ENCODE measurements at places on chromosomes 6 and 20.
A peak's percentile ranks its signal among the peaks of the same experiment; 100 is the strongest.

GRCh38 chr6:30357678-30358540, 13.0 kb downstream of the RPP21 start:
- DNase-seq: peak; percentile 40

DNA sequence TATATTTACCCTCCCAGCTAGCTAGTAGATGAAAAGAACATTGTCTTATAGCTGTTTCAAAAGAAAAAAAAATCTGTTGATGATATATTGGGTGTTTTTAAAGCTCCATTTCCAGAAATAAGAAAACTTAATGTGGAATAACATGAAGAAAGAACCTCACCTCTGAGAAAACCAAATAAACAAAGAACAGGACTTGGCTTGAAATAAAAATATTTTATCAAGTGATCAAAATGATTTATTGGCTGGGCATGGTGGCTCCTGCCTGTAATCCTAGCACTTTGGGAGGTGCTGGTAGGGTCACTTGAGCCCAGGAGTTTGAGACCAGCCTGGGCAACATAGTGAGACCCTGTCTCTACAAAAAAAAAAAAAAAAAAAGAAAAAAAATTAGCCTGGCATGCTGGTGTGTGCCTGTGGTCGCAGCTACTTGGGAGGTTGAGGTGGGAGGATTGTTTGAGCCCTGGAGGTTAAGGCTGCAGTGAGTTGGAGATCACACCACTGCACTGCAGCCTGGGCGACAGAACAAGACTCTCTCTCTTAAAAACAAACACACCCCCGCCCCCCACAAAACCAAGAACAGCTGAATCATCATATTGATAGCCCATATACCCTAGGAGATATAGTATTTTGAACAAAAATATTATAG, 7.9 kb downstream of the RNF24 start:
- no peak for DNase-seq

- no peak for DNase-seq
Measured at GRCh38 chr6:157974967-157975366, 6.7 kb upstream of the SYNJ2 start.

GRCh38 chr20:34883087-34883688, 6.8 kb downstream of the ACSS2 start:
- DNase-seq: no peak

DNA sequence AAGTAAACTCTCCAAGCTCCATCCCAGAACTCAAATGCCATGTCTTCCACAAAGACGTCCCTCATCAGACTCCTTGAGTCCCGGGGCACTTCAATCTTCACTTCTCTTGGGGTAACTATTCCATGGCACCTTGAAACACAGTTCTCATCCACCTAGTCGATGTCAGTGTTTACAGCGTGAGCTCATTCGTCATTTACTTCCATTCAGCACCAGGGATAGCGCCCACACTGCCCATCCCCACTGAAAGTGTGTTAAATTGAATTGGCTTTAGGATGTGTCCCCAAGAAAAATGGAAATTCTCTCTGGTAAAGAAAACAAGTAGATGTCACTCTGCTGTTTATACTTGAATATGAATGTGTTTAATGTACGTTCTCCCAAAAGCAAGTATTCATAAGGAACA, 31.3 kb downstream of the KCNK15 start:
- DNase-seq: peak; percentile 29

DNA sequence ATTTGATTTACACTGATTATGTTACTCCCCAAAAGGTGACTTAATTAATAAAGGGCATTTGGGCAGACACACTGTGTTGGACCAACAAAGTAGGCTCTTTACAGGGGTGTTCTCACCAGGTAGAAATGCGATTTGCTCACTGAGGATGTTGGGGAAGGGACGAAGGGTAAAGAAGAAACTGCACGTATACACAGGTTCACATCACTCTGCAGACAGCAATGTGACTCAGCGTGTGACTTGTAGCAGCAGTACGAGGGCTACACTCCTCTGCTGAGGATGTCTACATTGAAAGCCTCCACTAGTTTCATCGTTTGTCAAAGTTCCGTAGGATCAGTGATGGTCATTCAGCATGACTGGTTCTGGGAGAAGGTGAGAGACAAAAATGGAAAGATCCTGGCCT, 52.7 kb upstream of the TMEM181 start:
- no peak for DNase-seq

GRCh38 chr20:9974324-9974723, 60.5 kb upstream of the ANKEF1 start:
- DNase-seq: no peak

DNA sequence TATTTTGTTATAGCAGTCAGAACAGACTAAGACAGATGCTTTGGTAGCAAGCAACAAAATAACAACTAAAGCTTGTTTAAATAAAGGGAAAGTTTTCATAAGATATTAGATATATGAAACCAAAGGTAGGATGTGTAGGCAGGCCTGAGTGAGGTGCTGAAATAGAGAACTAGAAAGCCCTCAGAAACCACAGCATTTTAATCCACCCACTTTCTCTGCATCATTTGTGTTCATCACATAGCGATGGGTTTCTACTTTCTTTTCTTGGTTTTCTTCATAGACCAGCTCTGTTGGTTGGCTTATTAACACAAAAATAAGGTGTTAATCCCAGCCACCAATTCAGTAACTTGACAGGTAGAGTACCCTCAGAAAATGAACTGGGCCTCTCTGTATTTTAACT, 58.6 kb downstream of the RPS12 start:
- DNase-seq: no peak

- DNase-seq: no peak
Measured at GRCh38 chr6:127566651-127567050, 10.3 kb upstream of the C6orf58 start.

GRCh38 chr6:44180406-44180805, 21.8 kb downstream of the CAPN11 start:
- no peak for DNase-seq

GRCh38 chr6:148550569-148550968, 196.3 kb upstream of the UST start:
- DNase-seq: no peak
